ENCODE measurements at places on chromosomes 2 and 18. TPM values are rescaled to one million over a fixed set of nuclear protein-coding genes. Genes with fewer than 3 reads are reported as not detected.

Gene TRMT61B
- total RNA-seq: 10.5 TPM

Gene TMEM247
- total RNA-seq: not detected

GRCh38 chr2:189673661-189674373 is 653 bp upstream of the ANKAR start:
- DNase-seq: no peak
- peak overlapping the region; percentile 94 for H3K27ac ChIP-seq
- peak overlapping the region; percentile 80 for H3K4me3 ChIP-seq
- H3K27me3 ChIP-seq: no peaks in the 10 kb centered on the region
- H3K4me1 ChIP-seq: peaks cover 4% of the 10 kb centered on the region

DNA sequence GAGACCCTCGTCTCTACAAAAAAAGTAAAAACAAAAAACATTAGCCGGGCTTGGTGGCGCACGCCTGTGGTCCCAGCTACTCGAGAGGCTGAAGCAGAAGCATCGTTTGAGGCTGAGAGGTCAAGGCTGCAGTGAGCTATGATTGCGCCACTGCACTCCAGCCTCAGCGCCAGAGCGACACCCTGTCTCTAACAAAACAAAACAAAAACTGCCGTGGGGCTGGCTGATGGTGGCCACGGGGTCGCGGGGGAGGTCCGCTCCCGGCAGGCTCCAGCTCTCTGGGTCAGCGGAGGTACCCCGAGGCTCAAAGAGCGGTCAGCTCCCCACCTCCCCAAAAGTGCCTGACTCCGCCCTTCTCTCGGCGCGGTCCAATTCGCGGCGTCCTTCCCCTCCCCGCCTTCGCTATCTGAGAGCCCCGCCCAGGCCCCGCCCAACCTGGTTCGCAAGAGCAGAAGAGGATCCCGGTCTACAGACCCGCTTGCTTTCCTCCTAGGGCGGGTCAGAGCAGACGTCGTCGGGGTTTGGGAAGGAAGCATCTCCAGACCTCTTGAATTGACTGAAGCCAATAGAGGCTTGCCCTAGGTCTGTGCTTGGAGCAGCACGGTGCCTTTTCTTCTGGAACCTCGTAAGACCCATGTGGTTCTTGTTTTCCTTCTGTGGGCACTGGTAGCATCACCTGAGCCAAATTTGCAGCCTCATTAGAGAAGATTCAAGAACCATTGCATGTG is 7.8 kb downstream of the RAX start:
- H3K4me1 ChIP-seq: peaks cover 11% of the 10 kb centered on the region
- H3K4me3 ChIP-seq: no peak overlapping the region
- H3K36me3 ChIP-seq: no peaks in the 10 kb centered on the region
- no peak overlapping the region for H3K27ac ChIP-seq
- no peak for DNase-seq
- H3K27me3 ChIP-seq: peaks cover 5% of the 10 kb centered on the region

DNA sequence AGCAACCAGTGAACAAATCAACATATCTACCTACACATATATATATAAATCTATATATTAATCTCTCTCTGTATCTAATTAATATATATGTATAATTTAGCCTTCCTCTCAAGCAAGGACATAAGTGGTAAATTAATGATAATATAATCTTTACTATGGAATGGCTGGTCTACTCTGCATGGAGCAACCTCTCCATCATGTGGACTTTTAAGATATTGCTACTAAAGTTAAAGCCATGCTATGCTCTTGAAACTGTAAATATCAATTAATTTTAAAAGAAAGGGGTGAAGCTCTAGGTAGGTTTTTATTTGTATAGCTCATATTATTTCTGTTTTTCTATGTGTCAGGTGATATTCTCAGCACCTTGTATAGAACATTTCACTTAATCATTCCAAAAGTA is 147.0 kb downstream of the PPP1R1C start:
- no peak overlapping the region for H3K4me3 ChIP-seq
- no peaks in the 10 kb centered on the region for H3K36me3 ChIP-seq
- no peaks in the 10 kb centered on the region for H3K27me3 ChIP-seq

- peaks cover 3% of the 10 kb centered on the region for H3K36me3 ChIP-seq
- no peaks in the 10 kb centered on the region for H3K27me3 ChIP-seq
- H3K27ac ChIP-seq: peak overlapping the region; percentile 97
- peaks cover 25% of the 10 kb centered on the region for H3K4me1 ChIP-seq
These were observed 856 bp downstream of the TIA1 start for GRCh38 chr2:70247364-70248180.

DNA sequence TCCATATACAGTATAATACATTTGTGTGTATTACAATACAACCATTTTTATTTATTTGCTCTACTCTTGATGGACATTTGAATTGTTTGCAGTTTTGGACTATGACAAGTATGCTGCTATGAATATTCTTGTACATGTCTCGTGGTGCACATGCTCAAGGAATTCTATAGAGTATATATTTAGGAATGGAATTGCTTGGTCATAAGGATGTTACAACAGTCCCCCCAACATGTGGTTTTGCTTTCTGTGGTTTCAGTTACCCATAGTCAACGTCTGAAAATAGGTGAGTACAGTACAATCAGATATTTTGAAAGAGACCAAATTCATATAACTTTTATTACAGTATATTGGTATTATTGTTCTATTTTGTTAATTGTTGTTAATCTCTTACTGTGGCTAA is 24.1 kb upstream of the PLEKHM3 start:
- no peaks in the 10 kb centered on the region for H3K27me3 ChIP-seq
- no peak overlapping the region for H3K4me3 ChIP-seq
- no peak overlapping the region for H3K27ac ChIP-seq
- DNase-seq: no peak

All from lung (tissue), 17 donors.